H54 (cell line): ENCODE measurements at places on chromosomes 13 and 19.

DNA sequence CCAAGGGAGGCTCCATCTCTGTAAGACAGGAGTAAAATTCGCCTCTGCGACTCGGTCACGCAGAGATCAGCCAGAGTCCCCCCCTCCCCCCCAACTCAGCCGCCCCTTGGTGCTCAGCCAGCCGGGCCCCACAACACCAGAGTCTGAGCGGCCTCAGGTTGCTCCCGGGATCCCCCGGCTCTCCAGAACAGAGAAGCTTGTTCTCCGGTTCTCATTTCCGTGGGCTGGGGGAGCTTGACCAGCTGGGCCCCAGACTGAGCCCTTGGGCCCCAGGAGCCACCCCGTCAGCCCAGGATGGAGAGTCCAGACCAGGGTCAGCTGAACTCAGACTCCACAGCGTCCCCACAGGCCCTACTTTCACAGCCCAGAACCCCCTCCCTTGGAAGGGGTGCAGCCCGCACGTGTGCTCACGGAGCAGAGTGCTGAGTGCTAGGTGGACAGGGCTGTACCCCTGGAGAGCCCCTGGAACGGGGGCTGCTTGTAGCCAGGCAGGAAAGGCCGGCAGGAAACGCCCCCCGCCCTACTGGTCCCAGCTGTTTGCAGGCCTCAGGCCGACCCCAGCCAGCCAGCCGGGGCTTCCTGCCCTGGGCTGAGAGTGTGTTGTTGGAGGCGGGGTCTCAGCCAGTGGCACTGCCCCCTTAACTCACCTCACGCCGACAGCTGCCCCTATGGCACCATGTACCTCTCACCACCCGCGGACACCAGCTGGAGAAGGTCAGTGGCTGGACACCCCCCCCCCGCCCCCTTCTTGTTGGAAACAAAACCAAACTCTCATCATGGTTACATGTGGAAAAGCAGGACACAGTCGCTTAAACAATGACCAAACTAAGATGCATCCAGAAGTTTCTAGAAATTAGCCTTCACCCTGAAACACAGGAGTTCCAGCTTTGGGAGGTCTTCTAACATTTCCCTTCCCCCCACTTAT is 44.4 kb downstream of the COMP start:
- DNase-seq = no peak

DNA sequence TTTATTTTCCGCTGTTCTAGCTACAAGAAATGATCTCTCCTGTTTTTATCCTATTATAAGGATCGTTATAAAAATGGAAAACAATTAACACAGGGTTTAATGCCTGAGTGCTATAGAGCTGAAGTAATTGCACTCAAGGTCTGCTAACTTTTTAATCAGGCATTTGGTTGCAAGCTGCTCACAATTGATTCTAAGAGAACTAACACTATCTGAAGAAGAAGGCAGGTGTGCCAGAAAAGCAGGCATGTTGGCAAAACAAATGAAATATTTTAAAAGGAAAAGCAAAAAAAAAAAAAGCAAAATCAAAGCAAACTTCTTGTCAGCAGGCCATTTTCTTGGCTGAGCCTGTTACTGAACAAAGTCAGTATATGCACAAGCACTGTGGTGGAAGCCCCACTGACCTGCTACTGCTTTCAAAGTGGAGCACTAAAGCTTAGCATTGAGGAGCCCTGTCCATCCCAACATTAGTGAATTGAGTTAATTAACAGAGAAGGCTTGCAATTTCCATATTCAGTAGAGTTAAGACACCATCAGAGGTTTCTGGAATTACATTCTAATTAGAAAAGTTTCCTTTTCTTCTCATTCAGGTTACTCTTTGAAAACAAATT is 574.2 kb downstream of the PCDH9 start:
- no peak for DNase-seq

- no peak for DNase-seq
Observed at GRCh38 chr19:32750441-32751055, 31.0 kb downstream of the TDRD12 start.

DNA sequence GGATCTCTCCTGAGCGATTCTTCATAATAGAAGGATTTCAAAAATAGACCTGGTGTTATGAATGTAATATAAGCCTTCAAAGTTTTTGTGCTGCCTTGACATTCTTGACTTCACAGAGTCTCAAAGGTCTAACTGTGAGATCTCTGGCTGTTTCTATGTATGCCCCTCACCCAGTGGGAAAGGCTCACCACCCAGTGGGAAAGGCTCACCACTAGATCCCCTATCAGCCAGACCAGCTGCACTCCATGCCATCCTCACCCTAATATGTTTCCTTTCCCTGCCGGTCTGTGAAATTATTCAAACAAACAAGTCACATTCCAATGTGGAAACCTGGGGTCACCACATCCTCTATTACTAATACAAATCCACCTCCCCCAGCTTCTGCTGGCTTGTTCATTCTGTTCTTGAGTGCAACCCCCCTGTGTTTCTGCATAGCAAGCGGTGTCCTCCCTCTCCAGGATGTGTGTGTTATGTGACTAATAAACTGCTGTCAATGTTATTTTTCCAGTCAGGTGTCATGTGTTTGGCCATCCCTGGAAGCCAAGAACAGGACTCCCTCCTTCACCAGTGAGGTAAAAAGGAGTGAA is 13.8 kb upstream of the SLITRK1 start:
- peak; percentile 10 for DNase-seq

- no peak for DNase-seq
Observed at GRCh38 chr13:42992764-42993122, 702 bp upstream of the EPSTI1 start.

DNA sequence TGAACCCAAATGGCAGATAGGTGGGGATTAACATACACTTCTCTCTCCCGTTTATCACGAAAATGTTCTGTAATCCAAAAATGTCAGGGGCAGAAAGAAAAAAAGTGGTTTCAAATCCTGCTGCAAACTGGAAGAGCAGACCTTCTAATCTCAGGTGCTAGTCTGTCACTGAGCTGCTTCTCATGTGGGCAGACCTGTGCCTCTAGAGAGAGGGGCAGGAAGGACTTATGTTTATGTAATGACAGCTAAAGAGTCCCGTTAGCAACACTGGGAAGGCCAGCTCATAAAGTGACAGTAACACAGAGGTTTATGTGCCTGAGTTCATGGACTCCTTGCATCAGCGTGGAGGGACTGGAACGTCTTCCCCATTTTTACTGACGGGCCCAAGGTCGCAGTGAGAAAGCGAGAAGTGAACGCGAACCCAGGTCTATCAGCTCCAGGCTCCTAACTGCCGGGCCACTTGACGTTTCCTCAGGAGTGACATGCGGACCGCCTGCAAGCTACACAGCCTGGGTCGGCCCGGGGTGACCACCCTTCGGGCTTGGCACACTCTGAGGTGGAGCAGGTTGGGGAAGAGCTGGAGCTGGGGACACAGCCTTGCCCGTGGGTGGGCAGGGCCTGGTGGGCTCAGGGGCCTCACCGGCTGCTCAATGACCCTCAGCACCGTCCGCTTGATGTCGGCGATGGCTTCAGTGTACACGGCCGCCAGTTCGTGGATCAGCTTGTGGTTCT is 9.6 kb upstream of the RSPH6A start:
- DNase-seq = no peak

GRCh38 chr13:45713721-45714120 is 11.6 kb downstream of the CBY2 start:
- no peak for DNase-seq
